Esophagus squamous epithelium (tissue), 5 donors: ENCODE measurements at places on chromosomes 16 and 17.

GRCh38 chr16:79985606-79986005 is 385.1 kb upstream of the MAF start:
- no peaks in the 10 kb centered on the region for H3K27me3 ChIP-seq
- H3K4me3 ChIP-seq, result no peak overlapping the region
- H3K27ac ChIP-seq, result no peak overlapping the region
- H3K4me1 ChIP-seq, result no peaks in the 10 kb centered on the region
- no peaks in the 10 kb centered on the region for H3K36me3 ChIP-seq

DNA sequence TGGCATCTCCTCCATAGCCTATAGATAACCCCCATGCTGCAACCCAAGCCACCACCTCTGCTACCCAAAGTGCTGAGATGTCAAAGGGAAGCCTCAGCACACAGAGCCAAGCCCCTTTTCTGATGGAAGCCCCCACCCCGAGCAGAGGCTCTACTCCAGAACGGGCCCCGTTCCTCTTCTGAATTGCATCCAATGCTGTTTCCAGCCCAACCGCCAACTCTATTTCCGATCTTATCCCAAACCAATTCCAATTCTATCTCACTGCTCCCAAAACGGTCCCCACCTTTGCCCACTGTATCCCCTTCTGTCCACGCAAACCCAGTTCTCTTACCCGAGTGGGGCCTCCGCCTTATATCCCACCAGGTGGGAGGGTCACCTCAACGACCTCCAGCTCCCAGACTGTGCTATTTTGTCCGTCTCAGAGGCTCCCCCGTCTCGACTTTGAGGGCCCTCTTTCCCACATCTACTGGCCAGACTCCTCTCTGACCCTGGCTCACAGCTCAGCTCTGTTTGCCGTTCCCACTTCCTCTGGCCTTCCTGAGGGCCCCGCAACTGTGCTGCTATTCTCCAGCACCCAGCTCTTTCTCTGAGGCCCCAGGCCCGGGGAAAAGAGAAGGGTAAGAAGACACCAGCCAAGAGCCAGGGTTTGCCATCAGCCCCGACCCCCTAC is 487 bp downstream of the SRL start:
- H3K27me3 ChIP-seq, result no peaks in the 10 kb centered on the region
- H3K27ac ChIP-seq, result no peak overlapping the region
- H3K4me3 ChIP-seq, result no peak overlapping the region
- DNase-seq, result no peak
- H3K36me3 ChIP-seq, result no peaks in the 10 kb centered on the region

GRCh38 chr16:67862623-67863583 is 9.9 kb upstream of the EDC4 start:
- no peak for DNase-seq
- H3K27me3 ChIP-seq, result no peaks in the 10 kb centered on the region
- H3K4me1 ChIP-seq, result peaks cover 62% of the 10 kb centered on the region
- H3K4me3 ChIP-seq, result no peak overlapping the region

DNA sequence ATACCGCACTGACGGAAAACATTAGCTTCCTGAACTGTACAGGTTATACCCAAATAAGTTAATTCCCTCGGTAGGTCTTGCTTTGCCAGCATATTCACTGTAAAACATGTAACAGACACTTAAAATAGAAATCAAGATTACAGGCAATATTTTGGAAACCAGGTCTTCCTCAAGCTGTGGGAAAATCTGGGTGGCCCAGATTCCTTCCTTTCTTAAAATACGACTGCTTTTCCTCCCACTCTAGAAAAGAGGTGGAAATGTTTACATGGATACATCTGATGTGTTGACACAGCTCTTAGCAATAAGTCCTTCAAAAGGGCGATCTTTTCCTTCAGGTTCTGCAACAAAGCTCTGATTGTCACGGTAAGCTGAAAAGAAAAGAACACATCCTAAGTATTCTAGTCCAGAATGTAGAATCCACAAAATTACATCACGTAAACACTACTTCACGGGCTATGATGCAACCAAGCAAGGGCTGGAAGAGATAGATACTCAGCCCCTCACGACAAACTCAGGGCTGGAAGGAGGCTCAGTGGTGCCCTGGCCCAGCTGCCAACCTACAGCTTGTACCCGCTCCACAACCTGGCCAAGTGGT is 18.4 kb downstream of the STX8 start:
- peaks cover 24% of the 10 kb centered on the region for H3K36me3 ChIP-seq
- no peak overlapping the region for H3K27ac ChIP-seq
- no peak overlapping the region for H3K4me3 ChIP-seq
- H3K27me3 ChIP-seq, result no peaks in the 10 kb centered on the region
- no peaks in the 10 kb centered on the region for H3K4me1 ChIP-seq

DNA sequence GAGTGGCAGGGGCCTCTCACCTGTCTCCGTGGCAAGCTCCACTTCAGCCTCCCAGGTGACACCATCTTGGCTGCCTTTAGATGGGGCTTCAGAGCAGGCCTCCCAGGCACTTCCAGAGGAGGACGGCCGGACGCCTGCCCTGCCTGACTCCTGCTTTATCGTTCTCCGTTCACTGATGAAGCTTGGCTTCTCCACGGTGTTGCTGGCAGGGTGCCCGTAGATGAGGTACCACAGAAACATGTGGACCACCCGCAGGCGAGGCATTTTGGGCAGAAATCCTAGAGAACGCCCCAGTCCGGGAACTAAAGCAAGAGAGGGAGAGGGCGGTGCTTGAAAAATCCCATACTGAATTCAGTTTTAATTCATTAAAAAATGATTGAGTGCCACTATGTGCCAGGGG is 54.5 kb downstream of the GTF3C1 start:
- no peaks in the 10 kb centered on the region for H3K27me3 ChIP-seq
- H3K36me3 ChIP-seq, result peaks cover 68% of the 10 kb centered on the region
- no peak overlapping the region for H3K27ac ChIP-seq
- no peak overlapping the region for H3K4me3 ChIP-seq

GRCh38 chr16:84742641-84743092 is 42.9 kb downstream of the USP10 start:
- DNase-seq, result no peak
- no peak overlapping the region for H3K4me3 ChIP-seq
- peaks cover 4% of the 10 kb centered on the region for H3K36me3 ChIP-seq
- peaks cover 56% of the 10 kb centered on the region for H3K4me1 ChIP-seq

DNA sequence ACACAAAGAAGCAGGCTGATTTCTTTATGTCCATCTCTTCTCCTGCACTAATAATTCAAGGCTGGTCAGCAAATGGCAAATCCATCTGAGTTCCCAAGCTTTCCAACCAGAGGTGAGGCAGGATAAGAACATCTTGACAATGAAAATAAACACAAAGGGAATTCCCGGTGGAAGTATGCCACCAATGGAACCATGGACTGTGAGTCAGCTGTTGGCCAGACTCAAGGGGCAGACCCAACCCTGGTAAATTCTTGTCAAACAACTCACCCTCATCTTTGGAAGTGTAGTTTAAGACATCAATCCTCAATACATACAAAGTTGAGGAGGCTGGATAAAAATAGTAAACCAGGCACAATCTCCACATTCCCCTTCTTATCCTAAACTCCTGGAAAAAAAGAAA is 74.3 kb upstream of the CES5A start:
- H3K4me1 ChIP-seq, result no peaks in the 10 kb centered on the region
- no peak overlapping the region for H3K27ac ChIP-seq
- H3K36me3 ChIP-seq, result no peaks in the 10 kb centered on the region
- DNase-seq, result no peak
- no peaks in the 10 kb centered on the region for H3K27me3 ChIP-seq
- no peak overlapping the region for H3K4me3 ChIP-seq

- no peak overlapping the region for H3K4me3 ChIP-seq
- H3K36me3 ChIP-seq, result no peaks in the 10 kb centered on the region
- H3K27ac ChIP-seq, result no peak overlapping the region
- no peaks in the 10 kb centered on the region for H3K4me1 ChIP-seq
Measured at GRCh38 chr17:34736611-34737010, 157.2 kb downstream of the TMEM132E start.

GRCh38 chr16:391885-392335 is 5.1 kb upstream of the NME4 start:
- no peak for DNase-seq
- H3K27ac ChIP-seq, result no peak overlapping the region
- H3K4me3 ChIP-seq, result no peak overlapping the region
- H3K36me3 ChIP-seq, result no peaks in the 10 kb centered on the region
- H3K27me3 ChIP-seq, result no peaks in the 10 kb centered on the region
- no peaks in the 10 kb centered on the region for H3K4me1 ChIP-seq

DNA sequence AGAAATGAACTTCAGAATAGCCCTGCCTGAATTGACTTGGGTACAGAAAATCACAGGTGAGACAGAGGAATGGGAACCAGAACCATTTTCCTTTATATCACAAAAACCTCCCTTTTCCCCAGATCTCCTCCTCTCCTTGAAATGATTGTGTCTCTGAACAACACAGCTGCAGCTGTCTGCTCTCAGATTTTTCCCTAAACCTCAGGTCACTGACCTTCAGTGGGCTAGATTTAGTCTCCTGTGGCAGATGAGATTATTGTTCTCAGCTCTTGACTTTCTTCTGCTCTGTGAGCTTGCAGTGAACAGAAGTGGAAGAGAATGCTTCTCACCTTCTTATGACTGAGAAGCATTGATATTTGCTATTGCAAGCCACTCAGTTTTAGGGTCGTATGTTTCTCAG is 92.3 kb upstream of the FAM20A start:
- no peaks in the 10 kb centered on the region for H3K36me3 ChIP-seq
- no peaks in the 10 kb centered on the region for H3K27me3 ChIP-seq
- no peak overlapping the region for H3K27ac ChIP-seq

GRCh38 chr17:21072745-21073197 is 30.0 kb upstream of the USP22 start:
- H3K4me3 ChIP-seq, result no peak overlapping the region
- DNase-seq, result no peak
- no peak overlapping the region for H3K27ac ChIP-seq
- peaks cover 12% of the 10 kb centered on the region for H3K4me1 ChIP-seq

DNA sequence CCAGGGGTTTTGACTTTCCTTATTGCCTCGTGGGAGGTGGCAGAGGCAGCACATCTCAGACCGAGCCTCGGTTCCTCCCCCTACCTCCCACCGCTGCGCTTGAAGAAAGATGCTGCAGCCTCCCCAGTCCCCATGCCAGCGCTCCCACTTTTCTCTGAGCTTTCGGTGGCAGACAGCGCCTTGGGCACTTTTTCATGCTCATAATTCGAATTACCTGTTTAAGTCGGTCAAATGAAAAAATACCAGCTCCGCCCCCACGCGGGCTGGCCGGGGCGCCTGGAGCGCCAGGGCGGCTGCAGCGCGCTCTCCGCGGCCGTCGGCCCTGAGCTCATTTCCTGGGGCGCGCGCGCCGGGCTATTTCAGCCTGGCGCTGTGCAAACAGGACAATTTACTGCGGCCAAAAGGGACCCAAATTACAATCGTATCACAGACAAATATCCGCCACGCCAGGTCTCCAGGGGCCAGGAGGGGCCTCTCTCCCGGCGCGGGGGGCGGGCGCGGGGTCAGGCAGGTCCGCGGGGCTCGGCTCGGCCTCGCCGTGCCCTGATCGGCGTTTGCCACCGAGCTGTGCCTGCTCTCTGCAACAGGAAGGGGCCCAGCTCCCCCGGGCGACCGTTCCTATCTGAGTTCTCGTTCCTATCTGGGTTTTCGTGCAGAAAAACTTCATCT is 45.0 kb downstream of the SOST start:
- no peak overlapping the region for H3K27ac ChIP-seq
- peaks cover 19% of the 10 kb centered on the region for H3K4me1 ChIP-seq
- peak overlapping the region; percentile 60 for H3K4me3 ChIP-seq
- H3K36me3 ChIP-seq, result no peaks in the 10 kb centered on the region
- DNase-seq, result no peak

DNA sequence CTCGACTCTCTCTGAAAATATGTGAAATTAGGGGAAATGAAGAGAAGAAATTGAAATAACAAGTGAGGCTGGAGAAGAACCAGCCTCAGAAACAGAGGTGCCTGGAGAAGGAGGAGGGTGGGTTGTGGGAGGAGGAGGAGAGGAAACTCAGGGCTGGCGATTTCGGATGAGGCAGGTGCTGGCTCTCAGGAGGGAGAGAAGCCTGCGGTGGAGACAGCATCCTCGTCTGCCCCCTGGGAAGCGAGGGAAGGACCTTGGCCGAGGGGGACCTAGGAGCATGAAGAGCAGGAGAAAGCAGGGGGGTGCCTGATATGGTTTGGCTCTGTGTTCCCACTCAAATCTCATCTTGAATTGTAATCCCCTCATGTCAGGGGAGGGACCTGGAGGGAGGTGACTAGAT is 264.7 kb upstream of the TNRC6C start:
- no peaks in the 10 kb centered on the region for H3K36me3 ChIP-seq
- H3K27me3 ChIP-seq, result no peaks in the 10 kb centered on the region
- no peak overlapping the region for H3K27ac ChIP-seq
- H3K4me3 ChIP-seq, result no peak overlapping the region
- no peak for DNase-seq

GRCh38 chr16:75251280-75252048 is at the start of gene BCAR1:
Gene BCAR1 (minus strand): TSS chr16:75251624. CDS start chr16:75251482, 142 bp downstream.
- H3K27me3 ChIP-seq, result no peaks in the 10 kb centered on the region
- no peaks in the 10 kb centered on the region for H3K36me3 ChIP-seq
- H3K4me3 ChIP-seq, result peak within 1 kb of the TSS; percentile 75
- H3K27ac ChIP-seq, result peak within 1 kb of the TSS; percentile 93

DNA sequence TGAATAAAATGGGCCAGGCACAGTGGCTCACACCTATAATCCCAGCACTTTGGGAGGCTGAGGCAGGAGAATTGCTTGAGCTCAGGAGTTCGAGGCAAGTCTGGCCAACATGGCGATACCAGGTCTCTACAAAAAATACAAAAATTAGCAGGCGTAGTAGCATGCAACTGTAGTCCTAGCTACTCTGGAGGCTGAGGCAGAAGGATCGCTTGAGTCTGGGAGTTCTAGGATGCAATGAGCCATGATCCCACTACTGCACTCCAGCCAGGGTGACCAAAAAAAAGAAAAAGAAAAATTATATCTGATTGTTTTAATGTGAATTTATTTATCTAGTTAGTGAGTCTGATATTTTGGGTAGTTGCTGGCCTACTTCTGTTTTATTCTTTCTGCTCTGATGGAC is 7.0 kb downstream of the IL34 start:
- H3K4me1 ChIP-seq, result peaks cover 53% of the 10 kb centered on the region
- H3K4me3 ChIP-seq, result no peak overlapping the region
- H3K27me3 ChIP-seq, result no peaks in the 10 kb centered on the region
- DNase-seq, result no peak
- no peak overlapping the region for H3K27ac ChIP-seq
- H3K36me3 ChIP-seq, result peaks cover 27% of the 10 kb centered on the region

GRCh38 chr17:80389011-80389995 is 25.7 kb upstream of the ENDOV start:
- H3K27me3 ChIP-seq, result no peaks in the 10 kb centered on the region
- no peaks in the 10 kb centered on the region for H3K4me1 ChIP-seq
- H3K4me3 ChIP-seq, result no peak overlapping the region
- no peak overlapping the region for H3K27ac ChIP-seq

- H3K27ac ChIP-seq, result no peak overlapping the region
- no peaks in the 10 kb centered on the region for H3K36me3 ChIP-seq
- H3K4me3 ChIP-seq, result no peak overlapping the region
- no peak for DNase-seq
Measured at GRCh38 chr17:43745541-43745940, 13.1 kb downstream of the SOST start.

- no peak for DNase-seq
- no peaks in the 10 kb centered on the region for H3K4me1 ChIP-seq
- no peaks in the 10 kb centered on the region for H3K36me3 ChIP-seq
- H3K27me3 ChIP-seq, result no peaks in the 10 kb centered on the region
Measured at GRCh38 chr16:60991886-60992285, 1044.4 kb downstream of the CDH8 start.

GRCh38 chr17:31715446-31715845 is 143.6 kb downstream of the COPRS start:
- DNase-seq, result no peak
- H3K27me3 ChIP-seq, result no peaks in the 10 kb centered on the region
- no peaks in the 10 kb centered on the region for H3K4me1 ChIP-seq
- no peaks in the 10 kb centered on the region for H3K36me3 ChIP-seq

GRCh38 chr17:81898029-81898866 is 3.8 kb upstream of the NPB start:
- H3K4me3 ChIP-seq, result no peak overlapping the region
- peaks cover 13% of the 10 kb centered on the region for H3K4me1 ChIP-seq
- H3K27me3 ChIP-seq, result no peaks in the 10 kb centered on the region
